ENCODE measurements at places on chromosomes 6 and 20.

- DNase-seq, result no peak
Observed at GRCh38 chr6:11094411-11094851, 797 bp downstream of the SMIM13 start.

DNA sequence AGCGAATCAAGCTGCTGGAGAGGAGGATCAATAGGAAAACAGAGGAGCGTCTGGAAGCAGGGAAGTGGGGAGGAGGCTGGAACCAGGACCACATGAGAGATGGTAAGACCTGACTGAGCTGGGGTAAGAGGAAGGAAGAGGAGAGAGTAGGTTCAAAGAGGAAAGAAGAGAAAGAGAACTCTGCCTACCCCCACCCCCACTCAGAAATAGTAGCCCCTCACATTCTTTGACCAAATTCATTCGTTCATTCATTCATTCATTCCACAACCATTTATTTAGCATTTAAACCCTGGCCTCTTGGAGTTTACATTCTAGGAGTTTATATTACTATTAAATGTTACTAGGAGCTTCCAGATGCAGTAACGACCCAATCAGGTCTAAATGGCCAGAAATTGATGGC, 15.8 kb upstream of the HCK start:
- DNase-seq, result no peak

DNA sequence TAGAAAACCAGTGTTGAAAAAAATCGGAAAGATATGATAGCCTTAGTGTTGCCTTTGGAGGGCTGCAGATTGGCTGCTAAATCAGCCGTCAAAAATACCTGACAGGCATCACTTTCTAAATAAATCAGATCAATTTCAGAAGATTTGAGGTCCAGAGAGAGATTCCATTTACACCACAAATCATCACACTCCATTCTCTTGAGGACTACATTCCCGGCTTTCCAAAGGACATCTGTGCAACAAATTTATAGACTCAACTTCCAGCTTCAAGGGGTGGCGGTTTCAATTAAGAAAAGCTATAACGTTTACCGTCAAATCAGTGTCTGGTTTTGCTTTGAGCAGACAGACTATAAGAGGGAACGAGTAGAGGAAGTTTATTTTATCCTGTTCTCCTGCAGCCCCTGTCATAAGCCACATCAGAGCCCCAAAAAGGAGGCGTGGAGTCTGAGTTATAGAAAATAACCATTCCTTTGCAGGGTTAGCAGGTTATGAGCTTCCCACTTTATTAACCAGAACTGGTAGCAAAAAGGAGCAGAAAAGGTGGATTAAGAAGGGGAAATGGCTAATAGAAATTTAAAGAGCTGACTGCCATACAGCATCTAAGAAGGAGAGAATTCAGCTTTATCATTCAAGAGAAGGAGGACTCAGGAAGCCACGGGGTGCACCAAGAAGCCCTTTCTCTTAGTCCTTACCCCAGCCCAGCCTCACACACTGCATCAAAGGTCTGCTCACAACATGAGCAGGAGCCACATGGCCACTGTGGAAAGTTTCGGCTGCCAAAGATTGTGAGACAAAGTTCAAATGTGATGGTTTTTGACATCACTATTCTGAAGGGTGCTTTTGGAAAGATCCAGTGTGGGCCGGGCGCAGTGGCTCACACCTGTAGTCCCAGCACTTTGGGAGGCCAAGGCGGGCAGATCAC, 12.9 kb upstream of the UQCC2 start:
- no peak for DNase-seq

GRCh38 chr6:25387483-25387882, 108.3 kb downstream of the CARMIL1 start:
- no peak for DNase-seq

- no peak for DNase-seq
Observed at GRCh38 chr6:153028286-153028685, 25.8 kb upstream of the MTRF1L start.

DNA sequence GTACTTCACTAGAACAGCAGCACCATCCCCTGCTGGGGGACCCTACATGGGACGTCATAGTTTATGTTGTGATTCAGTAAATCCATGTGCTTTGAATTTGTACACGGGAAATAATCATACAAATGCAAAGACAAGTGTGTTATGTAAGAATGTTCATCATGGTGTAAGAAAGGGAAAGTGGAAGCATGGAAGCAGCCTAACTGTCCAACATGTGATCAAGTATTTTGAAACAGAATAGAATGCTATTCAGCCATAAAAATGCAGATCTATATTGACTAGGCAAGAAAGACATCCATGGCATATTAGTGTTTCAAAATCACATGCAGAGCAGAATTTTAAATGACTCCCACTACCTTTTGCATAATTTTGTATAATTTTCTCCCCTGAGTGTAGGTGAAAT, 117.6 kb downstream of the F13A1 start:
- DNase-seq, result no peak

DNA sequence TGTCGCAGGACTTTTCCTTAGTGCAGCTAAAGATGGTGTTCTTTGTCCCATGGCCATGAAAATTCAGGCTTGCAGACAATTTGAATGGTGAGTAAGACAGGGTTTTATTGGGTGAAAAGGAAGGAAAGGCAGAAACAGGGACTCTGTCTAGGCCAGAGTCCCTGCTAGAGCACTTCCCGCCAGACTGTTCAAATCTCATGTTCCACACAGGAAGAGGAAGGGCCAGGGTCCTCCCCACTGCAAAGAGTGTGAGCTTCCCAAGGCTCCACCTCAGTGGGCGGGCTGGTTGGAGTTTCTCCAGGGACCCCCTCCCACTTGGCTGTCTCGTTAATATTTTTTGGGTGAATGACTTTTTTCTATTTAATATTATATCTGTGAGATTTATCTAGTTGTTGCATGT, 29.0 kb downstream of the COL19A1 start:
- no peak for DNase-seq

DNA sequence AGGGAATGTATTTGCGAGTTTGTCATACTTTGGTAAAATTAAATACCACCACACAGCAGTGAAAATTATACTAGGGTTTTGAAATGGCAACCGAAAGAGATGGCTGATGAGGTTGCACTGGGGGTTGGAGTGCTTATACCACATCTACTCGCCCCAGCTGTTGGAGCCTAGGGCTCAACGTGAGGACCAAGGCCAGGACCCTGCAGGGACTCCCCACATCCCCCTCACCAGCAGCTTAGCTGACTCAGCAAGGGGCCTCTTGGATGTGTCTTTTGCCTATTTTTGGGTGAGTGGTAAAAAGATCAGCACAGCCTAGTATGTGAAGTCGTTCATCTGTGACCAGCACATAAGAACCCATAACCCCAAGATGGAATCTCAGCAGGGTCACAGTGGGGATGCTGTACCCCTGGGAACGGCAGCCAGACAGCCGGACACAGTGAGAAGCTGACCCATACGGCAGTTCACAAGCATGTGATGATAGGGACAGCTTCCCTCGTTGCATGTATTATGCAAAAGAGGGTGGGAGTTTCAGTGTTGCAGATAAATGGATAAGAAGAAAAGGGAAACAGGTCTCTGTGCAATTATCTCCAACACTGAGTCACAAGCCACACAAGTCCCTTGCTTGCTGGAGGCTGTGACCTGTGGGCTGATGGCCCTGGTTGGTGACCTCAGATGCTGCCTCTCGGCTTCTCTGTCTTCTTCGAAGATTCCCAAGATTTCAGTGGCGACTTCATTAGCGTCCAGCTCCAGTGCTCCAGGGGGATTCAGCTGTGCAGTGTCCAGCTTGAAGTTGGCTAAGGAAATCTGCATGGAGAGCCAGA, 20.9 kb upstream of the SPO11 start:
- no peak for DNase-seq

Data from NCI-H510A treated with DMSO at 0.1 percent for 48 hours (cell line).